ENCODE measurements at places on chromosomes 16 and 17.

DNA sequence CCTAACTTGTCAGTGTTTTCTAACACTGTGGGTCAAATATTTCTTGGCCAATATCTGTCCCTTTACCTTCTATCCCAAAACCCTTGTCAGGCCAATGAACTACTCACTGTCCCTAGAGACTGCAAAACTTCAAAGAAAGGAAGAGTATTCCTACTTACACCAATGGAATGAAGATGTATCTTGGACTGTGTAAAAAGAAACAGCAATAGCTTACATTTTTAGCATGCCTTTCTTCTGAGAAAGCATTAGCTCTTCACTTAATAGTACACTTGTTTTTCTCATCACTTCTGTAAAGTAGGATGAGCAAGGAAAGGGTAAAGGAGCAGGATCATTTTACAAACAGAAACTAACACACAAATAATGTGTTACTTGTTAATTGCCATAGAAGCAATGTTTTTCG, 73.9 kb downstream of the STH start:
- no peak for DNase-seq

DNA sequence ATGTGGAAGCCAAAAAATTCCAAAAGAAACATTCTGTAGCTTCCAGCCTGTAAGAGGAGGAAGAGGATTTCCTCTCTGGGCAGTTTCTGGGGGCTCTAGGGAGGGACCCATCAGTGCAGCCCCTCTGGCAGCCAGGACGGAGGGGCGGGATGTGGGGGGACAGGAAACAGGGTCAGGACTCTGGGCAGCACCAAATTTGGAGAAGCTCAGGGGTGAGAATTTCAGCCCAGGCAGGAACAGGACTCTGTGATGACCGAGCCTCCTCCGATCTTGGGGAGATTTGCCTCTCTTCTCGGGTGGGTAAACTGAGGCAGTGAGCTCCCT, 18.4 kb upstream of the CIBAR2 start:
- no peak for DNase-seq

DNA sequence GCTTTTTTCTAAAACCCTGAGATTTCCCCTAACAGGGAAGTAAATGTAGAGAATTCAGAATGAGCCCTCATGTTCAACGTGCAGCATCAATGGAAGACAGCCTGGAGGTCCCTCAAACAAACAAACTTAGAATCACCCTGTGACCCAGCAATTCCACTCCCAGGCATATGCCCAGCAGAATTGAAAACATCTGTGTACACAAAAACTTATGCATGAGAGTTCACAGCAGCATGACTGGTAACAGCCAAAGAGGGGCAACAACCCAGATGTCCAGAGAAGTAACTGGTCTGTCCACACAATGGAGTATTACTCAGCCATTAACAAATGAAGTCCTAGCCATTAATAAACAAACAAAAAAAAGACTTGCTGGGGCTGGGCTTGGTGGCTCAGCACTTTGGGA, 252.7 kb downstream of the PARN start:
- no peak for DNase-seq

DNA sequence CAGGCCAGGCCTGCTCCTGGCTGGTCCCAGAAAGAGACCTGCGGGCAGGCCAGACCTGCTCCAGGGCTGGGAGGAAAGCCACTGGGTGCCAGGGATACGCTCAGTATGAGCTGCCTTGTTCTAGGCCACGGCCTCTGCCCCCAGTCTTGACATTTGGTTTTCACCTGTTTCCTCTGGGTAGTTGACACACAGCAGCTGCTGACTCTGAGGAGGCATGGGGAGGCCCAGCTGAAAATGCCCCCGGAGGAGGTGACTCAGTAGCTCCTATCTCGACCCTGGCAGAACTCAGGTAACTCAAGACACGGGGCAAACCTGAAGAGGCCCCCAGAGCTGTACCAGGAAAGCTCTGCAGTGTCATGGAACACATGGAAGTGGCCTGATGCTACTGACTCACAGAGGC, 13.9 kb upstream of the ADGRG1 start:
- no peak for DNase-seq

DNA sequence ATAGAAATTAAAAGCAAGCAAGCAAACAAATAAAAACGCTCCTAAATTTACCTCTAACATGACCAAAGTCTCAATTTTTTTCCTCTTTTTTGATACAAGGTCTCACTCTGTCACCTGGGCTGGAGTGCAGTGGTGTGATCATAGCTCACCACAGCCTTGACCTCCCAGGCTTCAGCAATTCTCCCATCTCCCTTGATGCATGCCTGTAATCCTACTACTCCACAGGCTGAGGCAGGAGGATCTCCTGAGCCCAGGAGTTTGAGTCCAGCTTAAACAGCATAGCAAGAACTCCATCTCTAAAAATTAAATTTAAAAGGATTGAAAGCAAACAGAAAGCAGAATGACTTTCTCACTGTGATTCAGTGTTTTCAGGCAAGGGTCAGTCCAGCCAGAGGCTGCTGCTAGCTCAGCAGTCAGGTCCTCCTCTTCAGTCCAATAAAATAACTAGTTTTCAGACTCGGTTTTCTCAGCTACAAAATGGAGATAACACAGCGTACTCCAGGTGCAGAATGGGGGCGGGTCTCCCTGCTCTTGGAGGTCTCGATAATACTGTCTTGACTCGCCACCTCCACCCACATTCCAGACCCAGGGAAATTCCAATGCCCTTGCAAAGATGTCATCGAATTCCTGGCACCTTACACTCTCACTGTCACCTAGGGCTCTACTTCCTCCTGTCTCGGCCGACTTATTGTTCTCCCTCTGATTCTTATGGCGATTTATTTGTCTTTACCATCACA, 20.7 kb upstream of the MRTFB start:
- no peak for DNase-seq

- DNase-seq = no peak
These were observed 61.8 kb upstream of the ENDOV start for GRCh38 chr17:80352991-80353665.

DNA sequence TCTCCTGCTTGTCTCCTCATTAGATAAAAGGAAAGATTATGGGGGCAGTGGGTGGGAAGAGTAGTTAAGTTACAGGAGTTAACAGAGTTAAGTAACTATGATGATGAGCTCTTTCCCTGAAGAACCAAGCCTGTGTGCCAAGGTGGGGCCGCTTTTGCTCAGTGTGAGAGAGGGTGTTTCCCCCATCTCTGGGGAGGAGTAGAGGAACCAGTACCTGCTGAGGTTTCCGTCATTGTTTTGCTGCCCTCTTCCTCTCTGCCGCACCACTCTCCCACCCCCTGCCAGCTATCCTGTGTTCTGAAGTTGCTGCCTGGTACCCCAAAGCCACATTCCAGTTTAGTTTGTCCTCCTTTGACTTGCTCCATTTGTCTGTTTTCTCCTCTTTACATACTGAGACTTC, 20.8 kb upstream of the KRT10 start:
- DNase-seq = no peak

- DNase-seq = no peak
These were observed 276.6 kb downstream of the MRTFB start for GRCh38 chr16:14347706-14348105.

GRCh38 chr17:14784997-14785696, 480.0 kb downstream of the PMP22 start:
- DNase-seq = peak; percentile 16

- DNase-seq = no peak
These were observed 315.2 kb downstream of the KCNJ2 start for GRCh38 chr17:70484496-70484895.

DNA sequence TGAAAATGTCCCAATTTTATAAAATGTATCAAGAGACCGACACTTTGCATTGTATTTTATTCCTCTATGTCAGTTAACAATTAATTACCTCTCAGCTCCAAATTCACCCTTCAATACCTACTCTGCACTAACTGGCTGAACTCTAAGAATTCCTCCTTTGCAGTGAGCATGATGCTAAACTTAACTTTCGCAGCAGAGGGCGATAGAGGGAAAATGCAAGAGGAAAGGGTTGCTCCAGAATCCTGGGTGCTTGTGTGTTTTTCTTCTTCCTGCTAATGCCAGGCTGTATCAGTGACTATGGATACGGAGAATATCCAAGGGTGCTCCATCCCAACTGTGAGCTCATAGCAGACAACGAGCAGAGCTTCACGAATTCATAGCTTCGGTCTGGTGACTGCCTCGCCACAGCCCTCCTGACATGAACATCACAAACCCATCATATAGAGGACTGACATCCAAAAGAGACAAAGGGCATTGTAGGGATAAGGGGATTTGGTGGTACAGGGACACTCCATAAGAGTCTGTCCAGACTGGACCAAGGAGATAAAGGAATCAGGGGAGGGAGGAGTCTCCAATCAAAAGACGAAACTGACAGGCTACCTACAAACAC, 172.9 kb downstream of the STX8 start:
- peak; percentile 13 for DNase-seq

- no peak for DNase-seq
These were observed 173.2 kb upstream of the MYOCD start for GRCh38 chr17:12492450-12492849.

All from activated CD4-positive, alpha-beta T cell treated with anti-CD3 and anti-CD28 coated beads for 4 hours (primary cell).